A549 treated with dexamethasone at 1 μM for 4 hours (cell line): ENCODE measurements at places on chromosomes 2 and 18. TPM values are rescaled to one million over a fixed set of nuclear protein-coding genes. Genes with fewer than 3 reads are reported as not detected.

The MC2R gene
- not detected in 5 replicates for total RNA-seq

The PRLH gene
- not detected in 5 replicates for total RNA-seq

The SIX2 gene
- 1.2 to 2.6 TPM (median 2.5 TPM) in 5 replicates for total RNA-seq

The IGFBP5 gene
- total RNA-seq: 0.18 to 0.27 TPM (median 0.23 TPM) in 5 replicates

The EML4 gene
- total RNA-seq: 24.1 to 33.5 TPM (median 29.6 TPM) in 5 replicates
